ENCODE measurements at places on chromosomes 6 and 20.

DNA sequence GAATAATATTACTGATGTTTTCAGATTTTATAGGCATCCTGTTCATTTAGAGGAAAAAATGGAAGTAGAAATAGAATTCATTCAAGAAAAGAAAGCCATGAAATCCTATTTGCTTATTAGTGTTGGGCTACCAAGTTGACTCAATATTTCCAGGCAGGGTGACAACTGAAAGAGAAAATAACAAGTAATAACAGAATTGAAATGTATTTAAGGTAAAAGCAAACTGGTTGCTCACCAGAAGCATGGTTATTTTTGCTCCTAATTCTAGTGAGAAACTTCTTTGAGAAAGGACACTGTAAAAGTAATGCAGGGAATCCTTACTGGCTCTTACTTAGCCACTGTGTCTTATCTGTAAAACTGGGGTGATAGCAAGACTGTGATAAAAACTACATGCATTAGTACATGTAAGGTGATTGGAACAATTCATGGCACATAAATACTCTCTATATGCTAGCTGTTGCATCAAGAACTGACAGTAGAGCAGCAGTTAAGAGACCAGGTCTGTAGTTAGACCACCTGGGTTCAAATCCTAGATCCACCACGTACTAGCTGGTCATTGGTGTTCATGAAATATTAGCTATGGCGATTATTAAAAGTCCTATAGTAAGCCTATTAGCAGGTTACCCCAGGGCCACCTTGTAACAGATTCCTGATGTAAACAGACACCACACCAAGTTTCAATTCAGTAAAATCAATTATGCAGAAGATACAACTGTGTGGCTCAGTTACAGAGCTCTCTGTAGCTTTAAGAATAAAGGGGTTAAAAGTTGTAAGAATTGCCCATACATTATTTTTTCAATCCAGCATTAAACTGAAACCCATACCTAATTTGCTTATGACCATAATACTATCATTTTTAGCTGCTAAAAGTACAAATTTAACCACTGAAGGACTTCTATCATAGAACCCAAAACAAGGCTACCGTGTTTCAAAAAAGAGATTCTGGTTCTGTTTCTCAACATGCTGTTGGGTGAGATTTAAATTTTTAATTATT lies 159.2 kb upstream of the COL21A1 start:
- DNase-seq = no peak

GRCh38 chr20:31903627-31904386 lies 33.4 kb downstream of the TTLL9 start:
- DNase-seq = no peak

DNA sequence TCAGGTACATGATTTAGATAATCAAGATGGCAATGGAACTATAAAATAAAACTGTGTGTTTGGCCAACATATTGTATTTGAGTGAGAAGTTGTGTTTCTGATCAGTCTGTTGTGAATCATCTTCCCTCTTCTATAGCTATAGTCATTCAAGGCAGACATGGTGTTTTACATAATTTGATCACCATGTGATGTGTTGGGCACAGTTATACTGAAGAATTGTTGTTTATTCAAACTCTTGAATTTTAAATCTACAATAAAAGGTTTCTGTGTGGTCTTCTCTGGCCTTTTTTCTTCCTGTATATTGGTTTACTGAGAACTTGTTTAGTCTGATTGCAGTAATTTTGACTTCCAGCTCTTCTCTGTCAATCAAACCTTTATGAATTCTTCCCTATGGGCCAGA lies 4.4 kb downstream of the RNF182 start:
- no peak for DNase-seq

GRCh38 chr6:82772851-82773717 lies 292.6 kb downstream of the UBE3D start:
- no peak for DNase-seq

GRCh38 chr6:169158691-169159090 lies 95.0 kb downstream of the THBS2 start:
- no peak for DNase-seq

DNA sequence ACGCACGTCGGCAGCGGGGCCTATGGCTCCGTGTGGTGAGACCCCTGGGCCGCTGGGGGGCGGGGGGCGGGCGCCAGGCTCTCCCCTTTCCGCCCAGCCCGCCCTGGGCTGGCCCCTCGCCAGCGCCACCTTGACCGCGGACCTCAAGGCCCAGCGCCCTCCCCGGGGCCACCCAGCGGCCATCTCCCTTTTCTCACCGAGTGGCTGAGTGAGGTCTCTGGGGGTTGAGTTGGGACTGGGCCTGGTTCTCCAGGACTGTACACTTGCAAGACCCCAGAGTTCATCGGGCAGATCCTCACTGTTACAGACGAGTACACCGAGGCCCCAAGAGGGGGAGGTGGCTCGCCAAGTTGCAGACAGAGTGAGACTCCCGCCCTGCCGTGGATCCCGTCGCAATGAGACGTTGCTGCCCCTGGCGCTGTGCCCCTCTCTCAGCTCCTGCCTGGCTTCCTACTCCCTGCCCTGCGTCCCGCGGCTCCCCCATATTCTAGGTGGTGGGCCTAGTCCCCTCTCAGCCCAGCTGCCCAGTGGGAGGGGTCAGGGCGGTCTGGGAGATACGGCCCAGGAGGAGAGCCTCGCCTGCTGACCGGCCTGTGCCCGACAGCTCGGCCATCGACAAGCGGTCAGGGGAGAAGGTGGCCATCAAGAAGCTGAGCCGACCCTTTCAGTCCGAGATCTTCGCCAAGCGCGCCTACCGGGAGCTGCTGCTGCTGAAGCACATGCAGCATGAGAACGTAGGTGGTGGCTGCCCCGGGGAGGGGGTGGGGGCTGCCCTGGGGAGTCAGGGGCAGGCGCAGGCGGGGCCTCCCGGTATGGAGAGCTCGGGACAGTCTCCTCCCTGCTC lies 576 bp downstream of the MAPK13 start:
- peak; percentile 69 for DNase-seq

GRCh38 chr6:38973178-38974057 lies 75.2 kb upstream of the GLP1R start:
- DNase-seq = no peak

DNA sequence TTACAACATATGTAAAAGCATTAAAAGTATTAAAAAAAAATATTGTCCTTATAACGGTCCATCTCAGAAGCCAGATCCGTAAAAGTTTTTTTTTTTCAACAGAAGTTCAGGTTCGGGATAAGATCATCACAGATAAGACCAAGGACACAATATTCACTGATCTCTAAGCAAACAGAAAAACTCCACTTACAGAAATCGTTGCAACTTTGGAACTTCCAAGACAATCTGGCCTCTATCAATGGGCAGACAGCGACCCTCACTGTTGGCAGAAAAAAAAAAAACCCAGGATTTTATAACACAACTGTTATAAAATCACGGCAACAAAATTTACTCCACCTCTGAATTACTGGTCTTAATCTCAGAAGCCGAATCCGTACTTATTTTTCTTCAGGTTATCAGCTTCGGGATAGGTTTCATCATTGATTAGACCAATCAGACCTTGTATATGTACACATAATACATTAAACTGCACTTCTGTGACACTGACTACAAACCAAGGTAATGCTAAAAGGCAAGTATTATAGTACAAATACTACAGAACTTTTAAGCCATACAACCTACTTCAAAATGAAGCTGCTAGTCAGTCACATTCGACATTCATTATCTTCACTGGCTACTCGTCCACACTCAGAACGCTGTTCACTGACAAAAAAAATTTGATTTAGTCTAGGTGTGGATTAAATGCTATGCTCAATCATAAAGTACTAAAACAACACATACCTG lies 34.7 kb upstream of the SYNCRIP start:
- DNase-seq = no peak

- no peak for DNase-seq
Observed at GRCh38 chr20:23826541-23827021, at the start of gene CST2. Gene CST2 (minus strand): TSS chr20:23826729. CDS start chr20:23826660, 69 bp downstream.

GRCh38 chr20:56816349-56816748 lies 187.2 kb downstream of the TFAP2C start:
- no peak for DNase-seq

DNA sequence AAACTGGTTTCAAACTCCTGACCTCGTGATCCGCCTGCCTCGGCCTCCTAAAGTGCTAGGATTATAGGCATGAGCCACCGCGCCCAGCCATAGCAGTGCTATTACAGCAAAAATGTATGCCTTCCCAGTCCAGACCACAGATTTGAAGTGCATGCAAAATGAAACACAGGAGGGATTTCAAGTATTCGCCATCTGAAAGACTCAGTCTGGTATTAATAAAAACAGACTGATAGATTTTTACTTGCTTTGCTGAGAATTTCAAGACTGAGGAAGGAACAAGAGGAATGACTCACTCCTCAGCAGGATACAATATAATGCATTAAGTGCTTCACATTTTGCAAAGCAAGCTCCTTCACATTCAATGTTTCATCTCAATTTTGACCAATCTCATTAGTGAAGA lies 134.9 kb downstream of the TMEM200A start:
- DNase-seq = no peak

DNA sequence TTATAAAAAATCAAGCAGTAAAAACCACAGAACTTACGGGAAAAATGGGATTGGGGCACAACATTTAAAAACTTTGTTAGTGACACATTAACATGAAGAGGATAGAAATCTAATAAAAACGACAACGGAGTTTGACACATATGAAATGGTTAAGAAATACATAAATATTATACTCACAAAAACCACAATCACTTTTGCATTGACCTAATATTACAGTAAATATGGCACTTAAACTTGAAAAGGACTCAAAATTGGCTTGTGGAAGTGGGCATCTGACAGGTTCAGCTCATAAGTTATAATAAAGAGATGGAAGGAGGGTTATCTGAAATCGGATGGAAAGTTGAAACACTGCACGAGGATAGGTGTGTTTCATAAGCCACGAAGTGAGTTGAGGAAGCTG lies 523.7 kb downstream of the TFAP2B start:
- no peak for DNase-seq

DNA sequence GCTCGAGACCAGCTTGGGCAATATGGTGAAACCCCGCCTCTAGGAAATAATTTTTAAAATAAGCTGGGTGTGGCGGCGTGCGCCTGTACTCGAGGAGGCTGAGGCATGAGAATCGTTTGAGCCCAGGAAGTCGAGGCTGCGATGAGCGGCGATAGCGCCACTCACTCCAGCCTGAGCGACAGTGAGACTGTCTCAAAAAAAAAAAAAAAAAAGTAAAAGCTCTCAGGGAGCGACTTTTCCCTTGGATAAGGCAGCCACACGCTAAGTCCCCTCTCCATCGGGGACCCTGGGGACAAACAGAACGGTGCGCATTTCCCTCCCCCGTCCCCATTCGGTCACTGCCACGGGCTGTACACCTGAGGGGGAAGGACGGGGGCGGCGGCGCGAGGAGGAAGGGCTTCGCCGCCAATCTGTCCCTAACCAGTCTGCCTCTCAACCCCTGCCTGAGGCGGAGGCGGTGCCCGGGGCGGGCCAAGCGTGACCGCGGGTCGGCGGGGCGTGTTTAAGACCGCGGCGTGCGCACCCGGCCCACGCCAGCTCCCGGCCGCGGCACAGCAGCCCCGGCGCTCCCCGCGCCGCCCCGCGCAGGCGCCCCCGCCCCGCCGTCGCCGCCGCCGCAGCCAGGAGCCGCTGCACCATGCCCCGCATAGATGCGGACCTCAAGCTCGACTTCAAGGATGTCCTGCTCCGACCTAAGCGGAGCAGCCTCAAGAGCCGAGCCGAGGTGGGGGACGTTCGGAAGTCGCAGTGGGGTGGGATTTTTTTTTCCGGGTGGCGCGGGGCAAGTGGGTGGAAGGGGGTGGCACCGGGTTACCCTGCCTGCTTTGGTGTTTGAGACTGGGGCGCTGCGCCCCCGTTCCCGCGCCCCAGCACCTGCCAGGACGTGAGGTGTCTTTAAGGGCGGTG lies at the start of gene GMPR:
Gene GMPR (plus strand): TSS at position 531 of the 906 bp plus-strand sequence. CDS start 107 bp downstream, at position 638.
- peak; percentile 72 for DNase-seq

DNA sequence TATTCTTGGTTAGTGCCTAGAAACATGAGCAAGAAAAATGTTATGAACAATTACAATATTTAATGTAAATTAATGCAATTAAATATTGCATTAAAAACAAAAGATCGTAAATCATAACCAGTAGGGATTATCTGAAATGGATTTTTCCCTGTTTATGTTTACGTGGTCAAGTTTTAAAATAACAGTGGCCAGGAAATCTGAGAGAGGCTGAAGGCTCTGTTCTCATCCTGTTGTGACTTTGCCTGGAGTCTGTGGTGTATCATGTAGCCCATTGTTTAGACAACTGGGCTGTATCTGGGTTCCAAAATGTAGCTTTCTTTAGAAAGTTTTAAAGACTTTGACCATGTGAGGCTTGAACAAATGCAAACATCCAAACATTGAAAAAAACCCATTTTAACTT lies 2.4 kb downstream of the MYO6 start:
- DNase-seq = no peak

GRCh38 chr20:53635221-53635620 lies 41.6 kb upstream of the ZNF217 start:
- no peak for DNase-seq

- no peak for DNase-seq
Observed at GRCh38 chr20:62984666-62985443, 21.9 kb downstream of the BHLHE23 start.

- DNase-seq = no peak
Observed at GRCh38 chr6:125792680-125793079, 1.9 kb downstream of the NCOA7 start.

All from stimulated activated naive CD4-positive, alpha-beta T cell treated with Interleukin-2 at 50 U/mL for 16 hours (primary cell).